ENCODE measurements at places on chromosomes 2 and 18.

DNA sequence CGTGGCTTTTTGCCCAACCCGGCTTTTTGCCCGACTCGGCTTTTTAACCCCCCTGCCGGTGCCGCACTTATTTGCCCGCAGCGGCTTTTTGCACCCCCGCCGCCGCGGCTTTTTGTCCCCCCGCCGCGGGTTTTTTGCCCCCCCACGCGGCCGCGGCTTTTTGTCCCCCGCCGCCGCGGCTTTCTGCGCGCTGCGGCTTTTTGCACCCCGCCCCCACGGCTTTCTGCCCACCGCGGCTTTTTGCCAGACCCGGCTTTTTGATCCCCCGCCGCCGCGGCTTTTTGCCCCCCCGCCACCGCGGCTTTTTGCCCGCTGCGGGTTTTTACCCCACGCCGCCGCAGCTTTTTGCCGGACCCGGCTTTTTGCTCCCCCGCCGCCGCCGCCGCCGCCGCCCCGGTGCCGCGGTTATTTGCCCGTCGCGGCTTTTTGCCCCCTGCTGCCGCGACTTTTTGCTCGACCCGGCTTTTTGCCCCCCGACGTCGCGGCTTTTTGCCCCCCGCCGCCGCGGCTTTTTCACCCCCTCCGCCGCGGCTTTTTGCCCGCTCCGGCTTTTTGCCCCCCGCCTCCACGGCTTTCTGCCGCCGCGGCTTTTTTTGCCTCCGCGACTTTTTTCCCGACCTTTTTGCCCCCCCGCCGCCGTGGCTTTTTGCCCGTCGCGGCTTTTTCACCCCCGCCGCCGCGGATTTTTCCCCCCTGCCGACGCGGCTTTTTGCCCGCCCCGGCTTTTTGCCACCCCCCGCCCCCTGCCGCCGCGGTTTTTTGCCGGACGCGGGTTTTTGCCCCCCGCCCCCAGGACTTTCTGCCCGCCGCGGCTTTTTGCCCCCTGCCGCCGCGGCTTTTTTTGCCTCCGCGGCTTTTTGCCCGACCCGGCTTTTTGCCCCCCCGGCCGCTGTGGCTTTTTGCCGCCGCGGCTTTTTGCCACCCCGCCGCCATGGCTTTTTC, 2786.5 kb downstream of the RPIA start:
- DNase-seq: no peak

- DNase-seq: no peak
Measured at GRCh38 chr2:232890536-232890895, 20.5 kb downstream of the SNORC start.

DNA sequence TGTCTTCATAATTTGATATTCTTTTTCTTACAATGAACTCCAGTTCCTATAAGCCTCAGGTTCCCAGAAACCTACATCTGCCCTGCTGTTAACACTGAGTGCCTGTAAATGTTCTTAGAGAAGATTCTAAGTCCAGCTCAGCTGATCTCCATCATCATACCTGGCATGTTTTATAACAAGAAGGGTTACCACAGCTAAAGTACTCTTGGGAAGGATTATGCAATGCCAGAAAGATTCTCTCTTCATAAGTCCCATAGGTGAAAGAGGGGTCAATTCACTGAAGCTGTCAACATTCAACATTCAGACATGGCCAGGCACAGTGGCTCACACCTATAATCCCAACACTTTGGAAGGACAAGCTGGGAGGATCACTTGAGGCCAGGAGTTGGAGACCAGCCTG, 31.3 kb upstream of the PTPN4 start:
- no peak for DNase-seq

- DNase-seq: no peak
Measured at GRCh38 chr2:98505971-98506664, 61.5 kb downstream of the INPP4A start.

GRCh38 chr18:59917422-59917821, 17.6 kb downstream of the PMAIP1 start:
- no peak for DNase-seq

GRCh38 chr2:121596221-121597080, 52.8 kb downstream of the CLASP1 start:
- DNase-seq: peak; percentile 64

GRCh38 chr2:2913601-2914120, 464.0 kb downstream of the EIPR1 start:
- DNase-seq: no peak

- no peak for DNase-seq
Measured at GRCh38 chr2:47892338-47892730, 14.0 kb downstream of the FBXO11 start.

- DNase-seq: no peak
Measured at GRCh38 chr2:224009605-224010315, 29.3 kb downstream of the SERPINE2 start.

GRCh38 chr2:221555494-221555846, 16.6 kb downstream of the EPHA4 start:
- DNase-seq: no peak

GRCh38 chr2:27249891-27250651, 12.8 kb downstream of the SLC30A3 start:
- DNase-seq: no peak

DNA sequence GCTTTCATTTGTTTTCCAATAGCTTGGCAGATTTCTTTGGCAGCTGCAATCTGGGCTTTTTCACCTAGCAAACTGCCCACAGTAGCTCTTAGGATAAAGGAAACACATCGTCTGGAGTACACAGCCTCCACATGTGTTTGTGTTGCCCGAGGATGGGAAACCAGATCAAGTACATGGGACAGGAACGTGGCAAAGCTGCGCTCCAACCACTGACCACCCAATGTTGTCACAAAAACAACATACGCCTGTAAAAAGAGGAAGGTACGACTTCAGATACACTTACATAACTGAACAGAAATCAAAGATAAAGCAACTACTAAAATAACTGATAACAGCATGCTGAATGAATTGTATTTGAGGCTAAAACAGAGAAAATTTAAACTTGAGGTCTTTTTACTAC, 15.5 kb downstream of the HEATR5B start:
- no peak for DNase-seq

DNA sequence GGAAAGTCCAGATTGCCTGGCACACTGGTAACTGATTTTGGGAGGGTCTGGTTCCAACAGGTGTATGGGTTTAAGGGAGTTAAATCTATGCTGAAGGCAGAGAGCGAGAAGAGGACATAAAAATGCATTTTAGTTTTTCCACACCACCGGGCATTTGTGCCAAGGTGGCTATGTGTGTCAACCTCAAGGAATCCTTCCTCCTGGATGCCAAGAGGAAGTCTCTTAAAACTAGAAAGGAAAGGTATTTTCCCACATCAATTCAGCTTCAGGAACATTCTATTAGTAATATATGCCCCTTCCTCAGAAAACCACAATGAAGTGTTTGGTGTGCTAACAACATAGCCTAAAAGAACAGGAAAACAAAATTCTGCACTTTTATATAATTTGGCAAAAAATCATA, 5.4 kb upstream of the GAREM1 start:
- no peak for DNase-seq

GRCh38 chr2:229798446-229799155, 84.2 kb upstream of the DNER start:
- no peak for DNase-seq

DNA sequence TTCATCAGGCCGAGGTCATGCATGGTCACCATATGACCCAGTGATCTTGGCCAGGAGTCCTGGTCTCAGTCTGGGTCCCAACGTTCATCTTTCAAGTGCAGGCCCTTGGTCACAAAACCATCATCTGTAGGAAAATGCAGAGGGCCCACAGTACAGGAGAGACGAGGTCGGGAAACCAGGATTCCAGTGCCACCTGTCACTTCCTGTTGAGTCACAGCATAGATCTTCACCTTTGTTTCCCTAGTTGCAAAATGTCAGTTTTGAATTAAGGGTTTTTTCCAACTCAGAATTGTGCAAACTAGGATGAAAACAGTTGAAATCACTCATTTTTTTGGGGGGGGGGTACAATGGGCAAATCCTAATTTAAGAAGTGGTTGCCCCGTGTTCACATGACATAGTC, 162.2 kb downstream of the INSIG2 start:
- no peak for DNase-seq

DNA sequence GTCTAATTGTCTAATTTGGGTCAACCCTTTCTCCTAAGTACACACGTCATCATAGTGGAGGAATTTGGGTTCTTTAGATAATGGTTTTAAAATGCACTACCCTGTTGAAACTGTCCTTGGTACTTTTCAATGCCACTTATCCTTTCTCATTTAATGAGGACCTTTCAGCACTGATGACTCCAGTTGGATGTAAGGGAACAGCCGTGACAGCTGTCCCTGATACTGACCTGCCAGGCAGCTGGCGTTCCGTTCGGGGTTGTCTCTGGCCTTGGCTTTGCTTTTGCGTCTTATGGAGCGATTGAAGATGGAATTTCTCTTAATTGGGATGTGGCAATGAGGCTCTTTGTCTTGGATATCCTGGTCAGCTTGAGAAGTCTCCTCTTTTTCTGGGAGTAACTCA, 38.7 kb downstream of the NGEF start:
- no peak for DNase-seq

DNA sequence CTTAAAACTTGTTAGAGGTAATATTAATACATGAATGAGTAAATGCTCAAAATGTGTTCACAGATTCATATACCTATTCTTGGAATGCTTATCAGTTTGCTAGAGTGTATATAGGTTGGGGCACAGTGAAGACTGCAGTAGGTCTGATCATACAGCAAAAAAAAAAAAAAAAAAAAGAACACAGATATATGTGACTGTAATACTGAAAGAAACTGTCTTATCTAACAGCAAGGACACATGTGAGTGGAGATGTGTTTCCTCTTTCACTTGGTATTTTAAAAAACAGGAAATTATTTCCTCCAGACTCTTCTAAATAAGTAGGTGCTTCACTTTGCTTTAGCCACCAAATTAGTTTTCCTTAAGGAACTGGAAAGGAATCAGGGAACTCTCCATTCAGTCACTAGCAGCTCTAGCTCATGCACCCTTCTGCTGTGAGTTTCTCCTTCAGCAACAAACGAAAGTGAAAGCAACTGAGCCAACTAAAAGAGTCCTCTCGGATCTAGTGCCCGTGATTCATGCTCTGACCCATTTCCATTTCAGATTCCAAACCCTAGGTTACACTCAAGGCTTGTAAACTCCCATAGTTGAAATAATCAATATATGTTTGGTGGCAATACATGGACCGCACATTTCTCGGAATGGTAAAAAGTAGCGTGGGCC, 98.5 kb downstream of the DSEL start:
- no peak for DNase-seq

DNA sequence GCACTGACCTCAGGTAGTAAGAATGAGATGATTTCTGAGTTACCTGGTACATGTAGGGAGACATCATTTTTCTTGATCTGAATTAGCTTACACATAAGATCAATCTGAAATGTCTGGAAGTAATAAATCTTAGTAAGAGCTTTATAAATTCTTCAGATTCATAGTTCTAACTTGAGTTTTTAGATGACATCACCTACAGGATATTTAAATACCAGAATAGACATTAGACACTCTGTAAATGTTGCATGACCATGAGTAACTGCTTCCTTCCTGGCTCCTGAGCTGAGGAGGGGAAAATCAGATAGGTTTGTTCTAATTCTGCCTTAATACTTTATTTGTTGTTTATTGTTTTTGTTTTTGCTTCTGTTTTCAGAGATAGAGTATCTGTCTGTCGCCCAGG, 181.8 kb downstream of the PHLPP1 start:
- no peak for DNase-seq

- no peak for DNase-seq
Measured at GRCh38 chr18:5398269-5398668, 102.7 kb upstream of the ZBTB14 start.

DNA sequence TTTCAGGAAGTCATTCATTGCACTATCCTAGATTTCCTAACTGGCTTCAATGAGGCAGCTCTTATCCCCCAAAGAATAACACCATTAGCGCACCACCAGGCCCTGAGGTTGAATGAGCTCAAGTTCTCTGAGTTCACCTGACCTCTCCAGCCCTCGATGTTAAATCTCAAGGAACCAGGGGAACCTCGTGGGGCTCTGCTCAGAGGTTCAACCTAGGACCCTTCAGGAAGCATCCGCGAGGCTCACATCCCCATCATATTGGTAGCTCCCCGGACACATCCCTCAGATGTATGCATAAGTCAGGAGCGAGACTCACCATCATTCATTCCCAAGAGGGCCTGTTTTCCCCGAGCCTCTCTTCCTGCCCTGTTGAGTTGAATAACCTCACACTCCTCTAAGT, 145.6 kb upstream of the KLHL29 start:
- no peak for DNase-seq

DNA sequence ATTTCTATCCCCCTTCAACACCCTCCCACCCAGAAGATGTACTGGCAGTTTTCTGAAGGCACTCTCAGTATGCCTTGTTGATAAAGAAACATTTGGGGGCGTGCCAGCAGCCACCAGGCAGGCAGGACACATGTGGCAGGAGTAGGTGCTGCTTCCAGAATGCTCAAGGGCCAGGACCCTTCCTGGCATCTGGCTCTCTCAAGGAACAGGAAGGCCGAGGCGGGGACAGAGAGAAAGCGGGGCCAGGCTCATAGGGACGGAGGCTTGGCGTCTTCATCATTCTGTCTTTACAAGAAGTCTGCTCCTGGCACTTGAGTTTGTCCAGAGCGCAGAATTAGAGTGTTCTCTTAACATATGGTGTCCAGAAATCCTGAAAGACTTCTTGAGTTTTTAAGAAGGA, 121.6 kb downstream of the FAM210A start:
- DNase-seq: no peak

DNA sequence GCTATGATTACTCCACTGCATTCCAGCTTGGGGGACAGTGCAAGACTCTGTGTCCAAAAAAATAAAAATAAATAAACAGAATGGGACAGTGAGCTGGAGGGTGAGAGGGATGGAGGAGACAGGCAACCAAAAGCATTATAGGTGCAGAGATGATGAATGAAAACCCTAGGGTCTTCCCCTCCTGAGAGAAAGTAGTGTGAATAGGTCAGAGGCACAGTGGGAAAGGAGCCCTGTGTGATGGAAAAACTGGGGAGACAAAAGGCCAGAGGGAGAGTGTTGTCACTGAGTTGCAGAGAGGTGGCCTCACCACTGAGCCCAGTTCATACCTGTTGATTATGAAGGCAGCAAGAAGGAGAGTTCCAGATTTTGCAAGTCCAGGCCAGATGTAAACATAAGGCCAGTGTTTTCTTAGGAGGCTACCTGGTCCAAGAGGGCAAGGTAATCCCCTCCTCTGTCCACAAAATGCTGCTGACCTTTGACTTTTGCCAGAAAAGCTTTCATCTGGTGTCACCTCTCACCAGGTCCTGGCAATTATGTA, 17.6 kb upstream of the AGFG1 start:
- no peak for DNase-seq

DNA sequence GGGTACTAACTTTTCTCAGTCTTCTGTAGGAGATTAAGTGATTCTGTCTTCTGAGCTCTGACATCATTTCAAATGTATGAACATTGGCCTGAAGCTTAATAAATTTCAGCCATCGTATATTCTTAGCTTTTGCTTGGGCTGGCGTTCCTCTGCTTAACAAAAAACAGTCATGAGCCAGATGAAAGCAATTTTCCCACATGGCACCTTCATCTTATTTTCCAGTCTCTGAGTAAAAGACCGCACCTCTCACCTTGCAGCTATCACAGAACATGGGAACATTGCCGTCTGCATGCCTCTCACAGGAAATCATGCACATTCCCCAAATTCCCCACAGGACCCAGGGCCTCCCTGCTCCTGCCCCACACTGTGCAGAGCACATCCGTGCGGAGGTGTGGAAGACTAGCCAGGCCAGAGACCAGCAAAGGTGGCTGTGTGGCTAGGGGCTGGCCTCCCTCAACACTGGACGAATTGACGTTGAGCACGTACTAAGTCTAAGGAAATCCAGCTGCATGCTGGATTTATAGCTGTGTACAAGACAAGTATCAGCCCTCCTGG, 531.8 kb upstream of the ID2 start:
- no peak for DNase-seq
